ENCODE measurements at places on chromosomes 16 and 17.

DNA sequence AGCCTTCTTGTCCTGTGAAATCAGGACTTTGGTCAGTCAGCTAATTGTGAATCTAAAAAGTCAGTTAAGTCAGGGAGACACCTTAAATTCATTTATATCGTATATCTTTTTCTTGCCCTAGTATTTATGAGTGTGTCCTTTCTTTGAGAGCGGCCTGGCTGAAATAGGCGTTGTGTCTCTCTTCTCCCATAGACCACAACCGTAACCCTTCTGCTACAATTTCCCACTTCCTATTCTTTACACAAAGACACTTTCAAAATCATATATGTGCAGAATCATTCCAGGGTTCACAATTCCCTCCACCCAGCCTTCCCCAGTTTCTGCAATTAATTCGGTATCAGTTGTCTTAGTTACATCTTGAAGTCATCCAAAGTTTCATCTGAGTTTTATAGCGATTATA, 14.0 kb upstream of the COTL1 start:
- no peak for DNase-seq

GRCh38 chr17:73071066-73071999, 21.2 kb downstream of the SLC39A11 start:
- no peak for DNase-seq

DNA sequence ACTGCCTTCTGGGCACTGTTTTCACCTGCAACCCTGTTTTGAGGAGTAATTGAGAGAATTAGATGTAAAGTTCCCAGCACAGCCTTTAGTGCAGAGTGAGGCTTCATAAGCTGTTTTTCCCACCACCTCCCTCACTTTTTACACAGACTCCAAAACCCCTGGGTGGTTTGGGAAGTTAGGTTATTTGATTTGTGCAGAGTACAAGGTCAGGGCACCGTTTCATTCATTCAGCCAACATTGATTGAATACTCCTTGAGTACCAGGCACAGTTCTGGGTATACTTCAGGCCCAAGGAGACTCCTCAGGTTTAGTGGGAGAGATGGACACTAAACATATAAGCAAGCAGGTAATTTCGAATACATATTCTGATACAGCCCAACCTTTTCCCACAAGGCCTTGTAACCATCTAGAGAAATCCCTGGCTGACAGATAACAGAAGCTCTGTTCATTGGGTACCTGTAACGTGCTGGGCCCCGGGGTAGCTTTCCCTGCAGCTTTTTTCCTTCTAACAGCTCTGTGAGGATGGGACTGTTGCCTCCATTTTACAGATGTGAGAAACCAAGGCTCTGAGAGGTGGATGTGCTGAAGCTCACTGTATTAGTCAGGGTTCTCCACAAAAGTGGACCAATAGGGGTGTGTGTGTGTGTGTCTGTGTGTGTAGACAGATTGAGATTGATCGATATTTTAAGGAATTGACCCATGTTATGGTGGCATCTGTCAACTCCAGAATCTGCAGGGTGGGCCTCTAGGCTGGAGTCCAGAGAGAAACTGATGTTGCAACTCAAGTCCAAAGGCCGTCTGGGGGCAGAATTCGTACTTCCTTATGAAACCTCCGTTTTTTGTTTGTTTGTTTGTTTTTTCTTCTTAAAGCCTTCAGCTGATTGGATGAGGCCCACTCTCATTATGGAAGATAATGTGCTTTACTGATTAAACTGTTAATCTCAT, 234.7 kb downstream of the SNX29 start:
- DNase-seq = no peak

- DNase-seq = peak; percentile 65
Observed at GRCh38 chr17:48541577-48542113, 3.3 kb downstream of the HOXB2 start.

GRCh38 chr17:72182371-72182873, 61.6 kb downstream of the SOX9 start:
- peak; percentile 36 for DNase-seq

- no peak for DNase-seq
Observed at GRCh38 chr17:54950116-54950515, 18.3 kb downstream of the COX11 start.

DNA sequence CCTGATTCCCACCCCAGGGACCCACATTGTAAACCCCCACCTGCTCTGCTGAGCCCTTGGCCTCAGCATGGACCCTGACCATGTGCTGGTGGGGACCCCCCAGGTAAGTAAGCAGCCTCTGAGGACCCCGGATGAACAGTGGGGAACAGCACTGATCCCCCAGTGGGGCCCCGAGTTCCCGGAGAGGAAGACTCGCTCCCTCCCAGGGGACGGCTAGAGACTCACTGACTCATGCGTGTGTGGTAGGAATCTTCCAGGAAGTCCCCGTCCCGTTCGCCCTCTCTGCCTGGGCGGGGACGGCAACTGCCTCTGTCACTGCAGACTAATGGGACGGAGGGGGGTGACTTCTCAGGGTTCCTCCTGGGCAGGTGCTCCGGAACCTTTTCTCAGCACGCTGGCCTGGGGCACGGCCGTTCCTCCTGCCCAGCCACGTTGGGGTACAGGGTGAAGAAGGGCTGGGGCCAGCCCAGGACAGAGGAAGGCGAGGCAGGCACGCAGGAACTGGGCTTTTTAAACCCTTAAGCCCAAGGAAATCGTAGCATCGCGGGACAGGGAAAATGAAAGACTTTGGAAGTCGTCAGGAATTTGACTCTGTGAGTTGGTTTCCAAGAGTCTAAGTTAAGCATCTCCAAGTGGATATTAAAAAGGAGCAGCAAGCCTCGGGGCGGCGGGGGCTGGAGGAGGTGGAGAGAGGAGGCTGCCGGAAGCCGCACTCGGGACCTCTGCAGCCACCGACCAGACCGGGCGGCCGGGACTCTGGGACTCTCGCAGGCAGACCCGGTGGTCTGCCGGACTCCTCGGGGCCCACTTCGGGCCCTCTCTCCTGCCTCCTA, 178.7 kb downstream of the SEC14L1 start:
- DNase-seq = peak; percentile 91

DNA sequence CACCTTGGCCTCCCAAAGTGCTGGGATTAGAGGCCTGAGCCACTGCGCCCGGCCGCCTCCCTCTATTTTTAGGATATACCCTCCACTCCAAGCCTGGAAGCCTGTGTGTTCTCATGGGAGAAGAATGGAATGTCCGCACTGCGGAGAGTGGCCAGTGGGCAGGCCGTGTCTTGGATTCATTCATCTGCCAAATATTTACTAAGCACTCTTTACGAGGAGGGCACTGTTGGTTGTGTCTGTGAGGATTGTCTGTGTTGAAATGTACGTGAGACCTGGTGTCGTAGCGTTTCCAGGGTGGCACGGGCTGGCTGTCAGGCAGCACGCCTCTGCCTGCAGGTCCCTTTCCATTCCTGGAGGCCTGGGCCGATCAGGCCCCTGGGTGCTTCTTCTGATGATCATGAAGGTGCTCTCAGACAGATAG, 19.2 kb downstream of the PGS1 start:
- no peak for DNase-seq

DNA sequence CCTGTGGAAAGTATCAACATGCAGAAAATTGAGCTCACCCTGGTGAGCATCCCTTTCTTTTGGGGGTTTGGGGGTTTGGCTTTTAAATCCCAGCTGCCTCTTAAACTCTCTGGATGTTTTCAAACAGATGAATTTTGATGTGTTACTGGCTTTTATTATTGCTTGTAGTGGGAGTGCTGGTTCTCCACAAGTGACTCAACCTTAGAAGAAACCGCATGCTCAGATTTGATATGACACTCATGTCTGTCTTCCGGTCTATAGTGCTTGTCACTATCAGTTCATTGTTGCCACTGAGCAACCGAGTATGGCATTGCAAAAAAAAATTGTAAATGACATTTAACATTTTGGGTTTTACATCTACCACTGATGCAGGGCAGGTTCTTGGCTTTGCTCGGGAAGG, 104.5 kb downstream of the HS3ST4 start:
- no peak for DNase-seq

- DNase-seq = no peak
Observed at GRCh38 chr17:76039121-76039520, 12.0 kb upstream of the EVPL start.

- no peak for DNase-seq
Observed at GRCh38 chr17:73182616-73183310, 10.1 kb upstream of the COG1 start.

- no peak for DNase-seq
Observed at GRCh38 chr17:14947671-14948070, 317.5 kb downstream of the PMP22 start.

DNA sequence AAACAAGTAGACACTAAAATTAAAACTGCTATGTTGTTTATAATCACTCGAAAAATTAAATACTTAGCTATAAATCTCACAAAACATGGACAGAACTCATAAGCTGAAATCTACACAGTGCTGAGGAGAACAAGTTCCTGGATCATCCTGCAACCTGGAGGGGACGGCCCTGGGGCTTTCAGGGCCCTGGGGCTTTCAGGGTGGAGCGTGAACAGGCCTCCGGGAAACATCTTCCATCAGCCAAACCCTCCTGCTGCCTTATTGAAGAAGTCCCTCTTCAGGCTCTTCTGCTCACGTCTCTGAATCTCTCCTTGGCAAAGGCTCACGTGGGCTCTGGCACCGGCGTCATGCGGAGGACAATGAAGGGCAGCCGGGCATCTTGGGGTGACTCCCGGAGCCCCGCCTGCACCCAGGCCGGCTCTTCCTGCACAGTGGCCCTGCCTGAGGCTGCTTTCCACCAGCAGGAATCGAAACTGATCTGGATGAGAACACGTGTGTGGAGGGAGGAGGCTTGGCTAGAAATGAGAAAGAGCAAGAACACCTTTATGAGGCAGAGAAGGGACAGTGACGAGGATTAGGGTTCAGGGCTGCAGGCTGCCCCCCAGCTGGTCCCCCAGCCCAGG, 127.3 kb downstream of the CDRT15L2 start:
- DNase-seq = no peak

DNA sequence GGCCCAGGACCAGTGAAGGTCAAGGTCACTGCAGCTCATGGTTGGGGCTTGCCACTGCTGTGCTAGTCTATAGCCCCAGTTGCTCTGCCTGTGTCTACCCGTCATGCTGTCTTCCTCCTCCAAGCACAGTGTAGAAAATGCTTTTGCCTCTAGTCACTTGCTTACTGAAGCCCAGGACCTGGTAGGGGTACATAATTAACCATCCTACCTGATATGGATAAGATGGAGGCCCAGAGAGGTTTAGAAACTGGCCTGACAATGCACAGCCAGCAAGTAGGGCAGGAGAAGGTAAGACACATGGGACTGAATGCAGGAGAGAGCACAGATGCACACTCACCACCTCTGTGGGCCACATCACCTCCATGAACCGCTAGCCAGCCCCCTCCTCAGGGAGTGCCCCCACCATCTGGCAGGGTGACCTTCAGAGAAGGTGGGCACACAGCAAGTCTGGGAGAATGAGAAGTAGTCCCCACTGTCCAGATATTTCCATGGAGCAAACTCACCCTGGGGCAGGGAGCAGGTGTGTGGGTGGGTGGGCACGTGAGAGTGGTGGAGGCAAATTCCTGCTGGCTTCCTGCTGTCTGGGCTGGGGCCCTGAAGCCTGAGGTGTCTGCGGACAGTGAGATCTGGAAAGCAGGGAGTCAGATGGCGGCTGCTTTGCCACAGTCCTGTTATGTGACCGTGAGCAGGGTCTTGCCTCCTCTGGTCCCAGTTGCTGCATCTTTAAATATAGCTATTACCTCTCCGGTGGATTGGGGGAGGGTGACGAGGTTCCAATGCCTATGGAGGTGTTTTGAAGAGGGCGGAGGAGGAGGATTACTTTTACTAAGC, 1.0 kb downstream of the CX3CL1 start:
- no peak for DNase-seq

GRCh38 chr17:77686903-77687302, 271.6 kb upstream of the TNRC6C start:
- no peak for DNase-seq
